Stimulated activated CD4-positive, alpha-beta T cell treated with anti-CD3 and anti-CD28 coated beads, Interleukin-15, amount 100 ng/mL, for 48 hours (primary cell): ENCODE measurements at places on chromosomes 3 and 15.

- no peak for DNase-seq
Observed at GRCh38 chr3:146395164-146395563, 74.2 kb downstream of the PLSCR2 start.

GRCh38 chr15:22263738-22264137 lies 183.4 kb downstream of the OR4M2 start:
- DNase-seq = no peak

DNA sequence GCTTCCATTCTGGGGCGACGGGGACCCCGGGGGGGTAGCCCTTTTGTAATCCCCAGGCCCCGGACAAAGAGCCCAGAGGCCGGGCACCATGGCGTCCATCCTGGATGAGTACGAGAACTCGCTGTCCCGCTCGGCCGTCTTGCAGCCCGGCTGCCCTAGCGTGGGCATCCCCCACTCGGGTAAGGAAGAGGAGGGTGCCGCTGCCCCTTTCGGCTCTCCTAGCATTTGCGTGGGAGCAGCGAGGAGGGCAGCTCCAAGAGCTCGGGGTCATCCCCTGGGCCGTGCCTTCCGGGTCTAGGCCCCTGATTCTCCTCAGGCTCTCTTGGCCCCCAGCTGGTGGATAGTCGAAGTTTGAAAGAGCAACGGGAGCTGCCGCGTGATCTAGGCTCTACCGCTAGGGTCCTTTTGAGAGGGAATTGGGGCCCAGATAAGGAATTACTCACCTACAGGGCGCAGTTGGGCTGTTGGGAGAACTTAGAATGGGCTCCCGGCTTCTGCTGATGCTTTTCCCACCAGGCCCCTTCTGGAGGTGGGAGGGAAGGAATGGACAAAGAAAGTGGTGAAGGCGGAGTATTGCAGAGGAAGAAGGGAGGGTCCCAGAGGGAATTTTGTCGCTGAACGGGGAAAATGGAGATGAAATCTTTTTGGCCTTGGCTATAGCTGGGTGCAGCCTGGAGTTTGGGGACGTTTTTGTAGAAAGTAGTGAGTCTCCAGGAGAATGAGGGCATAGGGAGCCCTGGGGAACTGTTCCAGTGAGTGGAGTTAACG lies 615 bp downstream of the VPS18 start:
- DNase-seq = no peak

DNA sequence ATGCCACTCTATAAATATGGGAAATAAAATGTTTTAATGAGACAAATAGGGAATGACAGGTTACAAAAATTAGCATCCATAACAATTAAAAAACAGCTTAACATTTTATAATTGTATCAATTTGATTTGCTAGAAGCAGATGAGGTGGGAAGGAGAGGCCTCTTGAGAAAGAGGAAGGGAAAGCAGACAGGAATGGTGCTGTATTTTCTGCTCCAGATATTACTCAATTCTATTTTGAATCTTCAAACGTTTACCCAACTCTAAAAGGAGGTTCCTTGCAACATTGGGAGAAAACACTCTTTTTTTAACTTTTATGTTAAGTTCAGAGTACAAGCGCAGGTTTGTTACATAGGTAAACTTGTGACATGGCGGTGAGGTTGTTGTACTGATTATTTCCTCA lies 44.9 kb upstream of the ALDH1A3 start:
- no peak for DNase-seq

- no peak for DNase-seq
Observed at GRCh38 chr15:86010398-86010797, 69.3 kb upstream of the AGBL1 start.

DNA sequence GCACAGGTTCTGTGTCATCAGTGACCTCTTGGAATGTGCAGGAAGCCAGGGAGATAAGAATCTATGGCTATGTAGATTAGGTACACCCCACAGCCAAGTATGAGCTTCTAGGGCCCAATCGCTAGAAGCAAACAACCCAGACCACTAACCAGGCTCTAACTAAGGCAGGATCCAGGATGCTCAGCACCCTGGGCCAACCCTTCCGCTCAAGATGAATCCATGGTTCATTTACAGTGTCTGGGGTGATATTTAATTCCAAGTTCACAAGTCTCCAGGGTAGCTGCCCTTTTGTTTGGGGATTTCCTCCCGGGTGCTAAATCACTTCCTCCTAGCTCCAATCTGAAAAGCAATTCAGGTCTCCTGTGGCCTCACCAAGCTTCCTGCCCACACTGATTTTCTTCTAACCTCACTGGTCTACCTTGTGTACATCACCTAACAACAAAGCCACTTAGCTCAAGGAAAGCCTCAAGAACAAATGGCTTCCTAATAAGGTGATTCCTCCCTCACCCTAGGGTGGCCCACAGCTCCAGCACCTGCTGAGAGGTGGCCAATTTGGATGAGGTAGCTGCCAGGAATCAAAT lies 2.4 kb downstream of the EHD4 start:
- no peak for DNase-seq

- DNase-seq = no peak
Observed at GRCh38 chr3:10240799-10241198, 7.5 kb upstream of the TATDN2 start.

- DNase-seq = no peak
Observed at GRCh38 chr3:193292386-193292785, 51.4 kb downstream of the PLAAT1 start.

GRCh38 chr3:11335056-11335608 lies 62.9 kb downstream of the ATG7 start:
- DNase-seq = peak; percentile 4

- no peak for DNase-seq
Observed at GRCh38 chr3:147377412-147378367, 28.7 kb downstream of the ZIC4 start.

GRCh38 chr3:56937580-56937979 lies 122.9 kb upstream of the SPATA12 start:
- no peak for DNase-seq
